ENCODE measurements at places on chromosomes 2 and 18. TPM values are rescaled to one million over a fixed set of nuclear protein-coding genes. Genes with fewer than 3 reads are reported as not detected.

The WDR35 gene
- 2.0 TPM for polyA plus RNA-seq

DNA sequence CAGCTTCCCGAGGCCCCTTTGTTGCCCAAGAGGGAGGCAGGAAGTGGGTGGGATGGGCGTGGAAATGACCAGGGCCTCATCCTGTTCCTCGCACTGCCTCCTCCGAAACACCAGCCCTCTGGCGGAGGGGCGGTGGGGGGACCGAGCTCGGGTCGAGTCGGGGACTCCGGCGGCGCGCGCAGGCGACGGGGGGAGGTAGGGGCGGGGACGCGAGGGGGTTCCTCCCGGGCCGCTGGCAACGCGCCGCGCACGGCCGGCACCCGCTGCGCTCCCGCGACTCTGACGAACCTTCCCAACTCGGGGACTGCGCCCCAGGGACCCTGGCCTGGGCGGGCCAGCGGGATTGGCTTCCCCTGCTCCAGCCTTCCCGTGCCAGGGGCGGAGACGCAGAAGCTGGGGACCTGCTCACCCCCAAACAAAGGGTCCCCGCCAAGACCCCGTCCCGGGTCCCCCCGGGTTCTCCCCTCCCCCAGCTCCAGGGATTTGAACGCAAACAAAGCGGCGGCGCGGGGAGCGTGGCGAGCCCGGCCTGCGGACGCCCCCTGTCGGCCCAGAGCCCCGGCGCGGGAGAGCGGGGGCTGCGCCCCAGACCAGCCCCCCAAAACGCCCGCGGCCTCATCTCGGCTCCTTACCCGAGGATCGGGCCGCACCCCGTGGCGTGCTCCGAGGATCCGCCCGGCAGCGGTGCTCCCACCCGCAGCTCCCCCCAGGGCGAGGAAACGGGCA, 1.2 kb downstream of the SEMA4C start:
- peak overlapping the region; percentile 82 for H3K4me3 ChIP-seq
- peak; percentile 92 for DNase-seq
- H3K36me3 ChIP-seq: peaks cover 19% of the 10 kb centered on the region
- H3K27ac ChIP-seq: peak overlapping the region; percentile 98
- H3K4me1 ChIP-seq: peaks cover 75% of the 10 kb centered on the region
- H3K27me3 ChIP-seq: peaks cover 40% of the 10 kb centered on the region

The RTP5 gene
- 0.93 TPM for polyA plus RNA-seq

DNA sequence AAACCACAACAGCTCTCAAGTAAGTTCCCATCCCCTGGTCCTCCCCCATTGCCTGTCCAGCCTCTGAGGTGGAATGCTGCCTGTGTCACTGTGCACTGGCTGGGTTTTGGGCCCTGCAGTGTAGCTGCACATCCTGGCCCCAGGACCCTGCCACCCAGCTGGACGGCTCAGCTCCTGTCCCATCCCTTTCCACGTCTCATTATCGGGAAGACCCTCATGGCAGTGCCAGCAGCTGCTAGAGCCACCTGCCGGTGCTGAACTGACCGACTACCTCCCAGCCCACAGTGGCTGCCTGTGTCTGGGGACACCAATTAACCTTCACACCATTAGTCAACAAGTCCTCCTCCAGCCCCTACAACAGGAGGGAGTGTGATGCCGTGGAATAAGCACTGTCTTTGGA, 31.9 kb downstream of the ADCY3 start:
- no peaks in the 10 kb centered on the region for H3K27me3 ChIP-seq
- no peak overlapping the region for H3K4me3 ChIP-seq
- no peaks in the 10 kb centered on the region for H3K36me3 ChIP-seq
- H3K27ac ChIP-seq: no peak overlapping the region
- H3K4me1 ChIP-seq: no peaks in the 10 kb centered on the region

GRCh38 chr2:64192125-64192479, 47.9 kb upstream of the PELI1 start:
- DNase-seq: no peak
- H3K27ac ChIP-seq: peak overlapping the region; percentile 74
- no peaks in the 10 kb centered on the region for H3K27me3 ChIP-seq
- no peak overlapping the region for H3K4me3 ChIP-seq

The TUBA3E gene
- polyA plus RNA-seq: 0.11 TPM

The SAG gene
- not detected for polyA plus RNA-seq

The CCDC74B gene
- 0.38 TPM for polyA plus RNA-seq

- H3K4me1 ChIP-seq: peaks cover 84% of the 10 kb centered on the region
- H3K4me3 ChIP-seq: no peak overlapping the region
- peak overlapping the region; percentile 75 for H3K27ac ChIP-seq
- H3K27me3 ChIP-seq: no peaks in the 10 kb centered on the region
Observed at GRCh38 chr2:42140496-42140895, 28.7 kb upstream of the EML4 start.

The CFAP221 gene
- polyA plus RNA-seq: 0.30 TPM

GRCh38 chr2:32926708-32927084, 20.1 kb upstream of the LTBP1 start:
- no peak for DNase-seq
- no peak overlapping the region for H3K27ac ChIP-seq
- H3K4me3 ChIP-seq: no peak overlapping the region
- no peaks in the 10 kb centered on the region for H3K36me3 ChIP-seq
- H3K27me3 ChIP-seq: no peaks in the 10 kb centered on the region
- no peaks in the 10 kb centered on the region for H3K4me1 ChIP-seq

GRCh38 chr18:58495634-58496033, 133.3 kb downstream of the ALPK2 start:
- H3K4me1 ChIP-seq: no peaks in the 10 kb centered on the region
- peaks cover 4% of the 10 kb centered on the region for H3K27me3 ChIP-seq
- no peak for DNase-seq
- H3K27ac ChIP-seq: no peak overlapping the region
- no peak overlapping the region for H3K4me3 ChIP-seq

The RAB31 gene
- polyA plus RNA-seq: 22.9 TPM

DNA sequence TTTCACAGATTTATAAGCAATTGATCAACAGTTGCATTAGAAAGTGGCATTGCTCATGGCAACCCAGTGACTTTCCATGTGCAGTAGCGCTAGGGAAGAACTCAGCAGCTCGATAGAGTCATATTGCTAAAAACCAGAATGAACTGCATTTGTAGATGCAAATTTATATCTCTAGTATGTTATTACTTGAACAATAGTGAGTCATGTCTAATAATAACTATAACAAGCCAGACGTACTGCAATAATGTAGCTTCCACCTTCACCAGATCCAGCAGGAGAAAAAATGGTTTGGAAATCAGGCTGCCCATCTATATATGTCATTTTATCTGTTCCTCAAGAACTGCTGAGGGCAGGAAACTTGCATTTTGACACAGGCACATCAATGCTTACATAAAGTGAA, 66.5 kb upstream of the FIGN start:
- no peak overlapping the region for H3K27ac ChIP-seq
- no peak for DNase-seq
- H3K4me1 ChIP-seq: no peaks in the 10 kb centered on the region

The G6PC2 gene
- not detected for polyA plus RNA-seq

GRCh38 chr18:41681138-41681880, 273.7 kb upstream of the PIK3C3 start:
- no peak overlapping the region for H3K4me3 ChIP-seq
- H3K4me1 ChIP-seq: no peaks in the 10 kb centered on the region
- no peaks in the 10 kb centered on the region for H3K36me3 ChIP-seq
- no peak overlapping the region for H3K27ac ChIP-seq
- H3K27me3 ChIP-seq: no peaks in the 10 kb centered on the region
- no peak for DNase-seq

The VRK2 gene
- polyA plus RNA-seq: 9.0 TPM

- no peak overlapping the region for H3K27ac ChIP-seq
- H3K4me3 ChIP-seq: no peak overlapping the region
- H3K4me1 ChIP-seq: no peaks in the 10 kb centered on the region
- peak; percentile 59 for DNase-seq
Observed at GRCh38 chr2:241904011-241904718, 34.6 kb downstream of the RTP5 start.

- H3K27ac ChIP-seq: no peak overlapping the region
- no peaks in the 10 kb centered on the region for H3K4me1 ChIP-seq
- no peak for DNase-seq
- no peak overlapping the region for H3K4me3 ChIP-seq
Observed at GRCh38 chr2:203061346-203061745, 46.7 kb downstream of the NBEAL1 start.

The PIEZO2 gene
- polyA plus RNA-seq: 0.76 TPM

DNA sequence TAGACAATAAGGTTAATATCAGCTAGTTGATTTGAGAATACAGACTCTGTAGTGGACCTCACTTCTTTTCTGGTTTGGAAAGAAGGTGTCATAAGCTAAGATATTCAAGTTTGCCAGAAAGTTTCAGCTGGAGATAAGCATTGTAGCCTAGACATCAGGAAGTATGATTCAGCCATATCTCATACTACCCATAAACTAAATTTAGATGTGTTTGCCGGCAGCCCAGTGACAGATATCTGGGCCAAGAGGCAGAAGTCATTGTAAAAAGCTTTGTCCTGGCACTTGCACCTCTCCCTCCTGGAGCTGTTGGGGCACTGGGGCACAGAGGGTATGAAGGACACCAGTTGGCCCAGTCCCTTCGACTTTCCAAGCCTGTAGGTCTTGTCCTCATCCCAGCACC, 128.0 kb downstream of the EPHA4 start:
- no peak overlapping the region for H3K4me3 ChIP-seq
- H3K27me3 ChIP-seq: no peaks in the 10 kb centered on the region
- DNase-seq: no peak
- H3K36me3 ChIP-seq: no peaks in the 10 kb centered on the region

The PARD6G gene
- 0.47 TPM for polyA plus RNA-seq

DNA sequence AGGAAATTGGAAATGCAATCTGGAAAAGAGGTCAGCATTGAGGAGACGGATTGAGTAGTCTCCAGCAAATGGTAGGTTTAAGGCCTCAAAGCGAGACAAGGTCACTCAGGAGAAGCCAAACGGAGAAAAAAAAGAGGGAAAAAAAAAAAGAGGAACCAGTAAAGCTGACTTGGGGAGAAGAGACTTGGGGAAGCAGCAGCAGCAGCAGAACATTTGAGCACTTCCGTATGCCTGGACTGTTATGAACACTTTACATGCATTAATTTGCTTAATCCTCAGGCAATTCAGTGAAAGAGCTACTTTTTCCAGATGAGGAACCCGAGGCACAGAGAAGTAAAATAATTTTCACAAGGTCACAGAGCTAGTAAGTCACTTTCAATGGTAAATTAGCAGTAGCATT, 81.3 kb downstream of the OSBPL6 start:
- no peak for DNase-seq
- H3K4me3 ChIP-seq: no peak overlapping the region
- H3K36me3 ChIP-seq: no peaks in the 10 kb centered on the region
- H3K4me1 ChIP-seq: no peaks in the 10 kb centered on the region
- no peaks in the 10 kb centered on the region for H3K27me3 ChIP-seq

DNA sequence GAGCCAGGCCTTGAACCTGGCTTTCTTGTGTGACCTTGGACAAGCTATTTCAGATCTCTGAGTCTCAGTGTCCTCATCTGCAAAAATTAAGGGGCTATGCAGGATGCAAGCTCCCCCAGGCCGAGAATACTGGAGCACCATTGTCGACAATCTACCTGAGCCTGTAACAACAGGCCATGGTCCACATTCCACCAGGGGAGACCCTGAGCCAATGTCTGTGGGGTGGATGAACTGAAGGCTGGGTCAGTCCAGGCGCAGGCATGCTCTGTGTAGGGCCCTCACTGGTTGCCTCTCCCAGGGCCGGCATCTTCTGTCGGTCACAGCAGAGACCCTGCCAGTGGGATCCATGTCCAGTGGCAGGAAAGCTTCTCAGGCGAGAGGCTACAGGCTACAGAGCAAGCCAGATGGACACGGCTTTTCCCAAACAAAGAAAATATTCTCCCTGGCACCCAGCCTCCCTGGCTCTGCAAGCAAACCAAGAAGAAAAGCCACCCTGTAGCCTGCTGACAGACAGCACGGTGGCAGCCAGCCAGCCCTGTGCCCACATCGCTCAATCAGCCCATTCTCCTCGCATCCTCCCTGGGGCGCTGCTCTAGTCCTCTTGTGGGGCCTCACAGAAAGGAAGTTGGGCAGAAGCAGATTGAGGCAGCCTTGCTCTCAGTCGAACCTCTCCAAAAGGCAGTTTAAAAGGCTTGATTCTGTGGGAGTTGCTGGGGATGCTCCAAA, 48.7 kb upstream of the FZD7 start:
- no peak for DNase-seq
- H3K4me1 ChIP-seq: no peaks in the 10 kb centered on the region
- no peak overlapping the region for H3K4me3 ChIP-seq
- H3K27ac ChIP-seq: no peak overlapping the region

DNA sequence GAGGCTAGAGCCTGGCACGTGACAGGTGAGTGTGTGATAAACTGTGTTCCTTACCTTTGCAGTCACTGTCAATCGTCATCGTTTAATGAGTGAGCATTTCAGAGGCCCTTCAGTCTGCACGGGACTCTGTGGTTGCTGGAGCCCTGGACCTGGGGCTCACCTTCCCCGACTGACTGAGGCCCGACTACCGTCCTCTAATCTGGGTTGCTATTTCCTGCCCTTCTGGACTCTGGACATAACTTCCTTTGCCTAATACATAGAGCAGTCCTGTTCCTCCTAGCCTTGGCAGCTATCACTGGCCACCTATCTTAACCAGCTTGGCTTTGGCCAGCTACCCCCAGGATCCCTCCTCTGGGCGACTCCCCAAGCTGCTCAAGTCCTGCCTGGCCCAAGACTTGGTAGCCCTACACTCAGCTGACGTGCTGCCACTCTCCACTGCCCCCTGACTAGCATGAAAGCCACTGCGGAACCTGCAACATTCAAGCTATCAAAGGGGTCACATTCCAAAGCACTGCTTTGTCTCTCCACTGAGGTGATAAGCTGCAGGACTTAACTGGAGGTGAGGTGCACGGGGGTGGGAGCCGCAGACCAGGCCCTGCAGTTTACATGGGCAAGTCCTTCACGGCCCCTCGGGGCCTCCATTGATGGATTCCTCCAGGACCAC, 11.1 kb upstream of the RAB17 start:
- no peaks in the 10 kb centered on the region for H3K36me3 ChIP-seq
- H3K27ac ChIP-seq: no peak overlapping the region
- no peak overlapping the region for H3K4me3 ChIP-seq
- peaks cover 13% of the 10 kb centered on the region for H3K4me1 ChIP-seq
- no peaks in the 10 kb centered on the region for H3K27me3 ChIP-seq

The MERTK gene
- 6.9 TPM for polyA plus RNA-seq

DNA sequence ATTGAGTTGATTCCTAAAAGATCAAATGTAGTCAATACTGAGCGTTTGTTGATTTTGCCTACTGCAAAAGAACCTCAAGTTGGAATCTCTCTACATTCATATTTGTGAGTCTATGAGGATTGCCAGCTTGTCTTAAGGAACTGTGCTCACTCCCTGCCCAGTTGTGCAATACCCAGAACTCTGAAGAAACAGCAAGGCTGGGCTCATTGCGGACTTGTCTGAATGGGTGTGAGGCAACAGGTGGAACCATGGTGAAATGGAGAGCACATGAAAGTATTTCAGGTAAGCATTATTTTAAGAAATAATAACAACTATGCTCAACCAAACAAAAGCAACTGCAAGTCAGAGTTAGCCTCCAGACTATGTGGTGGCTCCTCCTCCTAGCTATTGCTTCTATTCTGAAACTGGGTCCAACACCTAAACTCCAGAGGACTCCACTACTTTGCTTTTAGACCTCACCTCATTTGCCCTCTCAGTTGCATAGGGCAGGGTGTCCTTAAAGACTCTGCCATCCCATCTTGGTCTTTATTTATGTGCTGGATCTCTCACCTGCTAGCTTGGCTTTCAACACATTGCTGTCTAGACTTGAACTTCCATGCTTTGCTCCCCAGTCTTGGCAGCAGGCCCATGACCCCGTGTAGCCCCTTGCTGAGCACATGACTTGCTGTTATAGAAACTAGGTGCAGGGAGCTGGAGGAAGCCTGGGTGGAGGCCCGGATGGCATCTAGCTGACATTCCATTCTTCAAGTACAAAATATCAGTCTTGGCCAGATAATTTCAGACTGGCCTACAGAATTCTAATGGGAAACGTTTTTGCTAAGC, 94.8 kb upstream of the ARL5A start:
- DNase-seq: peak; percentile 84
- H3K36me3 ChIP-seq: no peaks in the 10 kb centered on the region
- no peaks in the 10 kb centered on the region for H3K27me3 ChIP-seq
